Activated CD8-positive, alpha-beta T cell treated with anti-CD3 and anti-CD28 coated beads for 36 hours (primary cell): ENCODE measurements at places on chromosomes 13 and 19.

GRCh38 chr13:105395041-105395440, 1140.4 kb downstream of the EFNB2 start:
- no peak for DNase-seq

GRCh38 chr19:43957891-43958290, 6.9 kb downstream of the ZNF221 start:
- DNase-seq: no peak

DNA sequence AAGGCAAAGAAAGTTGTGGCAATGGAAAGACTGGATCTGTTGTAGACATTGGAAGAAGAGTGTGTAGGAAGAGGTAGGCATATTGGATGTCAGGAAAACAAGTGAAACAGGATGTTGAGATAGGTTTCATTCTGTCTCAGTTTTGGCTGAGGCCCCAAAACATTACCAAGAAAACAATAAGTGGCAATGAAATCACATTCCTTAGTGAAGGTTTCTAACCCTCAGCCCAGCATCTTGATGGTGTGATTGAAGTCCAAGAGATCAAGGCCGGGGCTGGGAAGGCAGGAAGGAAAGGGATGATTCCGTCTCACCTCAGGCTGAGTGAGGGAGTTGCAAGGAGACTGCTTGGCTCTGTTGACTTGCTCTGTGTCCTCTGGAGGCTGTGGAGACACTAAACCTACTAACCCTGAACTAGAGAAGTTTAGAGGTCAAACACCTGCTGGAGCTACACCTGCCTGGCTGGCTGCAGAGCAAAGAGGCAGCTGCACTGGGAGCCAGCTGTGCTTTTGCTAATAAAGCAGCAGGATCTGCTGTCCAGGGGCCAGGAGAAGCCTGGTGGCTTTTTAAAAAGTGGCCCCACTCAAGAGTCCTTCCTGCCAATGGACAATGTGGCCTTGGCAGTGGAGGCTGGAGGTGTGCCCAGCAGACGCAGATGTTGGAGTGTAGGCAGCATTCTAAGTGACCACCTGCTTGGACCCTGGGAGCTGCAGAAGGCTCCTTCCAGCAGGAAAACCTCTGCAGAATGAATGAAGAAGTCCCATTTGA, 53.6 kb downstream of the DGKH start:
- DNase-seq: no peak

- DNase-seq: no peak
Observed at GRCh38 chr13:50104493-50104892, 89.2 kb downstream of the KCNRG start.

- peak; percentile 88 for DNase-seq
Observed at GRCh38 chr19:6736169-6736916, 1.0 kb downstream of the GPR108 start.

DNA sequence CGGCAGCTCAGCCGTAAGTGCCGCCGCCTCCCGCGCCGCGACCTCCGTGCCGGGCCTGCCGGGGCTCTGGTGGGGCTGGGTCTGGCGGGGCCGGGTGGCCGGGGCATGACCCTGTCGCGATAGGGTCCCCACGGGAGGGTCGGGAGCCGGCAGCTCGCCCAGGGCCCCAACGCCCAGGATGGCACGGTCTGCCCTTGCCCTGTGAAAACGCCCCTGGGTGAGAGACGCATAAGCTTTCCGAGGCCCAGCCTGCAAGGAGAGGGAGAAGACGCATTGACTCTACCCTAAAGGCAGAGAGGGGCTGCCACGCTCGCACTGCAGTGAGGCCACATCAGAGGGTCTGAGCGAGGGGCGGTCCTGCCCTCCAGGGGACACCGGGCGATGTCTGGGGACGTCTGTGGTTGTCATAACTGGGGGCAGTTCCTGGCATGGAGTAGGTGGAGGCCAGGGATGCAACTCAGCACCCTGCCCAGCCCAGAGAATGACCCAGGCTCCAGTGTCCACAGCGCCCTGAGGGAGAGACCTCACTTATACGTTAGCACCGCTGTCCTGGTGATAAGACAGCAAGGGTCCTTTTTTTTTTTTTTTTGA, 539 bp downstream of the ZNF554 start:
- peak; percentile 21 for DNase-seq

- DNase-seq: no peak
Observed at GRCh38 chr13:109113427-109113826, 484.0 kb downstream of the MYO16 start.

DNA sequence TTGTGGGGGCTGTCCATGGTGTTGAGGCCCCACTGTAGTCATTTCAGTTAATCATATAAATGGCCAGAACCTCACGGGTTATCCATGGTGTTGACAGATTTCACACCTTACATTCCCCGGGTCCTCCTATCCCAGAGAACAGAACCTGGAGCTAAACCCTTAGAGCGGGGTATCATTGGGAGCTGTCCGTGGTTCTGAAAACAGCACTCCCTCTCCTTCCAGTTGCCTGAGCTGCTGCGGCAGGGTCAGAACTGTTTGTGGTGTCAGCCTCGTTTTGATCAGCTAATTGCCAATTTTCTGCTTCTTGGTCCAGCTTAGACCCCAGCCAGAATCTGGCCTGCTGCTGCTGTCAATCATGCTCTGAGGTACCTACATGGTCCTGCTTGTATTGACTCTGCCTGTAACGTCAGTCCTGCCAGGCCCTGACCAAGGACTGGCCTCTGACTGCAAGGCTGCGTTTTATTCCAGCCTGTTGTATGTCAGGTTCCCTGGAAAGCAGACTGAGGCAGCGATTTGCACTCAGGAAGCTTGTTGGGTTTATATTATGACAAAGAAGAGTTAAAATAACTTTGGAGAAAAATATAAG, 55.8 kb upstream of the KCTD15 start:
- peak; percentile 17 for DNase-seq
